ENCODE measurements at places on chromosomes 1 and 21.

- no peak for DNase-seq
These were observed 120.8 kb downstream of the LMO4 start for GRCh38 chr1:87449348-87449963.

DNA sequence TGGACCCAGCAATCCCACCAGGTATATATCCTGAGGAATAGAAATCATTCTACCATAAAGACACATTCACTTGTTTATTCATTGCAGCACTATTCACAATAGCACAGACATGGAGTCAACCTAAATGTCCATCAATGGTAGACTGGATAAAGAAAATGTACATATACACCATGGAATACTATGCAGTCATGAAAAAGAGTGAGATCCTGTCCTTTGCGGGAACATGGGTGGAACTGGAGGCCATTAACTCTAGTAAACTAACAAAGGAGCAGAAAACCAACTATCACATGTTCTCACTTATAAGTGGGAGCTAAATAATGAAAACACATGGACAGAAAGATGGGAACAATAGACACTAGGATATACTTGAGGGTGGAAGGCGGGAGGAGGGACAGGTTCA, 36.1 kb upstream of the PRKACB start:
- DNase-seq, result no peak

GRCh38 chr21:42543106-42543847, 29.6 kb downstream of the SLC37A1 start:
- no peak for DNase-seq

DNA sequence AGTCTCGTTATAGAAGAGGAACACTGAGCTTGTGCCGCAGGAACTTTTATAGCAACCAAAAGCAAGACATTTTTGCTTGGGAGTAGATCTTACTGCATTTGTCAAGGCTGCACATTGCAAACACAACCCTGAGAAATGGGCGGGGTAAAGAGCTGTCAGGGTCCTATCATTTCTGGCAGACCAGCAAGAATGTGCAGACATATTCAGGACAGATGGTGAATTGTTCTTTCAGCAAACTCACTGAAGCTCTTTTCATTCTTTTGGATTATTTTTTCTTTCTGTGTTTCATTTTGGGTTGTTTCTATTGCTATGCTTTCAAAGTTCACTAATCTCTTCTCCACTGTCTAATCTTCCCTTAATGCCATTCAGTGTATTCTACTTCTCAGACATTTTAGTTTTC, 5.1 kb upstream of the ACTN2 start:
- no peak for DNase-seq

DNA sequence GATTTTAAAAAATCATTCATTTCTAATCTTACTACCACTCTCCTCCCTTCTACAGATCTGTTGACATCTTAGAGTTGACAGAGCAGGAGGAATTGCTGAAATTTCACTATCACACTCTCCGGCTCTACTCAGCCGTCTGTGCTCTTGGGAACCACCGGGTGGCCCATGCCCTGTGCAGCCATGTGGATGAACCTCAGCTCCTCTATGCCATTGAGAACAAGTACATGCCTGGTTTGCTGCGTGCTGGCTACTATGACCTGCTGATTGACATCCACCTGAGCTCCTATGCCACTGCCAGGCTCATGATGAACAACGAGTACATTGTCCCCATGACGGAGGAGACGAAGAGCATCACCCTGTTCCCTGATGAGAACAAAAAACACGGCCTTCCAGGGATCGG, 276.7 kb downstream of the ZP4 start:
- no peak for DNase-seq

- no peak for DNase-seq
These were observed 400.6 kb downstream of the NTNG1 start for GRCh38 chr1:107541412-107541811.

All from iPS DF 19.7 (cell line).